NCI-H187 treated with DMSO at 0.1 percent for 48 hours (cell line): ENCODE measurements at places on chromosomes 16 and 17.

DNA sequence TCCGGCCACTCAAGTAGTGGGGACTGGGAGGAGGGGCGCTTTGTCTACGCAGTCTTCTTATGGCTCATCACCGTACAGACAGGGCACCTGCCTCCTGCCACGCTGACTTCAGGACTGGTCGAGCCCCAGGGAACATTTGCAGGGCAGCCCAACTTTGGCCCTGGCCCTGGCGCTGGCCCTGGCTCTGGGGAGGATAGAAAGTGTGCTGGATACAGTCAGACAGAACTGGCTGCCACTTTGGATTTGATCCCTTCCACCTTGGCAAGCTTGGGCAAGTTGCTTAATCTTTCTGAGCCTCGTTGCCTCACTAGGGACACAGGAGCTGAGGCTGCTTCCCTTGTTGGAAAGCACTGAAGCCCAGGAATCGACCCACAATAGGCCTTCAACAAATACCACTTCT is 13.6 kb downstream of the LGALS9 start:
- no peak for DNase-seq

GRCh38 chr17:21183468-21183867 is 30.5 kb downstream of the TMEM11 start:
- DNase-seq = no peak

GRCh38 chr17:79046916-79047280 is 22.9 kb downstream of the C1QTNF1 start:
- DNase-seq = no peak

GRCh38 chr16:29306201-29306600 is 100.3 kb downstream of the NPIPB11 start:
- DNase-seq = no peak
